ENCODE measurements at places on chromosomes 12 and 14.
A peak's percentile ranks its signal among the peaks of the same experiment; 100 is the strongest.

- DNase-seq: no peak
These were observed at the start of gene LRTM2 for GRCh38 chr12:1820191-1820895. Gene LRTM2 (plus strand): TSS chr12:1820565. CDS start chr12:1828149, 7,584 bp downstream.

DNA sequence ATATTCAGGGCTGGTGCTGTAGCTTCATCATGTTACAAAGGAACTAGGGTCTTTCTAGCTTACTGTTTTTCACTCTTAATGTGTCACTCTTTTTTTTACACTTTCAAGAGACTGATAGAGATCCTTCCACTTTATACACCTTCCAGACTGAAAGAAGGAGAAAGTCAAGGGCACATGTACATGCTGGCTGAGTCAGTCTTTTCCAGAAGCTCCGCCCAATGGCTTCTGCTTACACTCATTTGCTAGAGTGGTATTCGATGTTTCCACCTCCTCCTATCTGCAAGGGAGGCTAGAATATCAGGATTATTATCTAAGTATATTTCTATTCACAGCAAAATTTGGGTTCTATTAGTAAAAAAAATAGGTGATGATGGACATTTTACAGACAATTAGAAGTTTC is 325.8 kb upstream of the OR4E1 start:
- no peak for DNase-seq

- DNase-seq: no peak
These were observed 4.0 kb downstream of the AP1G2 start for GRCh38 chr14:23563473-23564180.

DNA sequence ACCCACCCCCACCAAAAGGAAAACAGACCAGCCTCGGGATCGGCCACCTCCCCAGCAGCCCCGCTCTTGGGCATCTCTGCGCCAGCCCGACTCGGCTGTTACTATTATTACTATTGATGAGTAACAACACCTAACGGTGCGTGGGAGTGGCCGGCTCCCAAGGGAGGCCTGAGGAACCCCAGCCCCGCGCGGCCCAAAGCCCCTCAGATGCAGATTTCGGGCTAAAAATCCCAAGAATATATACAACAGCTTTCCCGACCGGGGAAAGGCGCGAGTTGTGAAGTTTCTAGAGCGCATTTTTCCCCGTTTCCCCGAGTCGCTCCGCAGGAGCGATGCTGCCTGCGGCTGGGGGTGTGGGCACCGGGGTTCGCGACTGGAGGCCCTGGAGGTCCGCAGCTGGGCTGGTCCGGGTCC is 565 bp downstream of the NT5DC3 start:
- no peak for DNase-seq

DNA sequence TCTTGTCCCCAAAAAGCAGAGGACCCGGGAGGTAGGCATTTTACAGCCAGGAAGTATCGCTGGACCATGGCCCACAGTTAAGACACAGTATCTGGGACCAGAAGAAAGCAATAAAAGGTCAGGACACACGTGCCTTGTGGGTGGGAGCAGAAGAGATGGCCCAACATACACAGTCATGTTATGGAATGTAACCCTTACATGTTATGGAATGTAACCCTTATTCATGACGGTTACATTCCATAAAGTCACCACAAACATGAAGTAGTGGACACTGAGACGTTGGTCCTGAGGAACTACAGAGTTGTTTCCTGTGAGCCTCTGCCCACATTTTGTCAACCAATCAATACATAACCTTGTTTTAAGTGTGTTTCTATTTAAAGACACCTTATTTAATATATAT is 285.6 kb upstream of the FKBP4 start:
- DNase-seq: no peak

DNA sequence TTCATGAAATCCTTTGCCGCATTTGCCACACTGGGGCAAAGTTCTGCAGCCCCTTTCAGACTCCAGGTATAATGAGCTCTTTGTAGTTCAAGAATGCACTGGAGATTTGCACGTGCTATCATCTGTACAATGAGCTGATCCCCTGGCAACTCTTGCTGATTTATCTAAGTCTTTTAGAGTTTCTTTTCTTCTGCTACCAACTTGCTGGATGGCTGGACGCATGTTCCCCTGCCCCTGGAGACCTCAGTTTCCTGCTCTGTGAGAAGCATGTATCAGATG is 103.2 kb downstream of the CMKLR1 start:
- DNase-seq: no peak

DNA sequence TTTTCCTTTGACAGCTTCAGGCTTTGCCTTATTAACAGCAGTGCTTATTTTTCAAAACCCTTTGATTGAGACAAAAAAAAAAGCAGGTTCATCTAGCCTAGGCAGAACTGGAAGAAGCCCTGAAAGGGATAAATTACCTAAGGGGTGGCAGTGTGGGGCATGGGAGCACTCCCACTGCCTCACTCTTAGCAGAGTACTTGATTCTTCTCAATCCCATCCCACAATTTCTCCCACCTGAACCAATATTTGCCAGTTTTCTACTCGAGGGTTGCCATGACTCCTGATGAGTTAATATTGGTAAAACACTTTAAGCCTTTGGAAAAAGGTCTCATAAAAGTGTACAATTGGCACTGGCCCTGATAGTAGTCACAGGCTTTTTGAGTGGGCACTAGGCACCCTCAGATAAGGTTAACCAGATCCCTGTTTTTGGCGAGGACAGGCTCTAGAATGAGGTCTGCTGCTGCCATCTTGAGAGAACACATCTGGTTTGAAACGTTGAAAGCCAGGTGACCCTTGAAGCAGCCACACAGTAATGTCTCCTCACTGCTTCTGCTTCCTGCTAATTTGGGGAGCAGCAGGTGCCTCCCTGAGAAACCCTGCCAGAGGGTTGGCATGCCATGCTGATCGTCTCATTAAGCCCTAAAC is 320.0 kb downstream of the RAD51B start:
- DNase-seq: no peak

DNA sequence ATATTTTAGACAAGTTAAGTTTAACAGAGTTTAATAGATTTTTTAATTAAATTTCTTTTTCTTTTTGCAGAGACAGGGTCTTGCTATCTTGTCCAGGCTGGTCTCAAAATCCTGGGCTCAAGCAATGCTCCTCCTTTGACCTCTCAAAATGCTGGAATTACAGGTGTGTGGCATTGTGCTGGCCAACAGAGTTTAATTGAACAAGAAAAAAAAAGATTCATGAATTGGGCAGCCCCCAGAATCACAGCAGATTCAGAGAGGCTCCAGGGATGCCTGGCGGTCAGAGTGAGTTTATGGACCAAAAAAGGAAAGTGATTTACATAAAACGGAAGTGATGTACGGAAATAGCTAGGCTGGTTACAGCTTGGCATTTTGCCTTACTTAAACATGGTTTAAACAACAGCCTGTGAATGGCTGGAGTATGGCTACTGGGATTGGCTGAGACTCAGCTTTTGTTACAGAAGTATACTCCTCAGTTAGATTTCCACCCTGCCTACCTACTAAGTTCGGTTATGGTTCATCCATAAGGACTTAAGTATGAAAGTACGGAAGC is 14.5 kb upstream of the TESPA1 start:
- no peak for DNase-seq

DNA sequence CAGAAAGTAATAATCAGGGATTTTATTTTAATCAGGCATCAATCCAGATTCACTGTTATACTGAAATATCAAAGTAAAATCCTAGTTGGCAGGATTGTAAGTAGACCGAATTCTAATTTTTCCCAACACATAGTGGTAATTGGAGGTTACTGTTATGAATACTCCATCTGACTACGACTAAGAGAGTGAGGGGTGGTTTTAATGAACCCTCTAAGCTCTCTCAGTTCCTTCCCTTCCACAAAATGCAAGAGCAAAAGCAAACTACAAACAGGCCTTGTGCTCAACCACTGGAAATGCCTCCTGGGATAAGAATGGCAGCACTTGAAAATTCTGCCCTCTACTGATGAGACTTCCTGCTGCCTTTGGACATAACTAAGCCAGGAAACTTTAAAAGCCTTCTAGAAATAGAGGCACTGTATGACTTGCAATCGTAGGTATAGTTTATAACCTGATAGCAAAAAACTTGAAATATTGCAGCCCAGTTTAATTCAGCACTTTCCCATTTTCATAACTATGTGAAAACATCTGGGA is 184.8 kb downstream of the SLC16A7 start:
- no peak for DNase-seq

GRCh38 chr14:42994051-42994736 is 1387.5 kb downstream of the LRFN5 start:
- no peak for DNase-seq

- no peak for DNase-seq
These were observed 90.4 kb downstream of the BORCS5 start for GRCh38 chr12:12447236-12447635.

- DNase-seq: no peak
These were observed 436.2 kb upstream of the TMEM132C start for GRCh38 chr12:127830730-127831129.

DNA sequence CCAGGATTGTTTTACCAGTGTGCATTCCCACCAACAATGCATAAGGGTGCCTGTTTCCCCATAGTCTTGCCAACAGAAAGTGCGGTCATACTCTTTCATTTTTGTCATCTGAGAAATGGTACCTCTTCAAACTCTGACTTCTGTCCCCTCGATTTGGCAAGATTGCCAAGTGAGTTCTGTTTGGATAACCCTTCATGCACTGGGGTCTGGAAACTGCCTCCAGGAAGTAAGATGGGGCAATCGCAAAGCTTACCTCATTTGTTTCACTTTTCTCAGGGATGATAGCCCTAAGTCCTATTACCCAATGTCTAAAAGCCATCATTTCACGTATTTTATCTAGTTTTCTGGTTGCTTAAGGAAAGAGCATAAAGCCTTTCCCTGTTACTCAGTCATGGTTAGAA is 28.6 kb upstream of the NR1H4 start:
- DNase-seq: no peak

DNA sequence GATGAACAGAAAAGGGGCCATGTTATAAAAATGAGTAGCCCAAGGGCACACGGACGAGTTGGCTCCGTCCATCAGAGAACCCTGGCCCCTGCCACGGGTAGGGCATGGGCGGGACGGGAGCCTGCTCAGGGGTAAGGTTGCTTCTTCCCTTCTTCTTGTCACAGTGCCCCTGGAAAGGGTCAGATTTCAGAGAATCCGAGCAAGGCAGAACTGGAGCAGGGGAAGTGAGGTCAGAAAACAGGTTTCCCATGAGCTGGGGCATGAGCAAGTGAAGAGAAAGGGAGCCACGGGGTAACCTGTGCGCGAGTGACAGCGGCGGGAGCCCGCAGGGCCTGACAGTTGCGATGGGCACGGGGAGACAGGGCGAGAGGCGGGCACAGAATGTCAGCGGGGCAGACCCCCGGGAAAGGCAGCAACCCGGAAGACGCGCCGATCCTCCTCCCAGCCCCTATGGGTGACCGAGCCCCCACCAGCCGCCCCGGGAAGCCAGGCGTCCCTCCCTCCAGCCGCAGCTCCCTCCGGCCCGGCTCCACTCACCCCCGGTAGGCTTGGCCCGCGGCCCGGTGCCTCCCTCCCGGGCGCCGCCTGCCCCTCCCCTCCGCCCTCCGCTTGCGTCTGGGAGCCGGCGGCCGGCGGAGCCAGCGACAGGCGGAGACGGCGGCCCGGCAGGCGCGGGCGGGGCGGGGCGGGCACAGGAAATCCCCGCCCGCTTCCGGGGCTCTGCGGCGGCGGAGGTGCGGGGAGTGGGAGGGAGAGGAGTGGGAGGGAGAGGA is at the start of gene ZNF641:
Gene ZNF641 (minus strand): TSS at position 671 of the 773 bp plus-strand sequence. CDS start 2,829 bp downstream, outside the sequence.
- peak; percentile 87 for DNase-seq

DNA sequence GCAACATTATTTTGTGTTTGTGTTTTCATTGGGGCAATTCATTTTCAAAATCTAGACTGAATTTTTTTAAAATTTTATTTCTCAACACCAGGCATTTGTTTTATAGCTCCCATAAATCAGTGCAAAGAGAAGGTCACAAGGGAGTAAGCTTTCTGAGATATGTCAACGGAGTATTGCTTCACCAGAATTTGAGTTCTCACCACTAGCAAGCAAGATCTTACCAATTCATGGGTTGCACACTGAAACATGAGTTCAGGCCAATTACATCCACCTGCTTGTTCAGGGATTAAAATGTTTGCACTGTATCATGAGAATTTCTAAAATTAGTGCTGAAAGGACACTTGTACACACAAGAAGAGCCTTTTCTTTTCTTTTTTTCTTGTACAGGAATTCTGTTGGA is 121.9 kb downstream of the CAND1 start:
- no peak for DNase-seq

- DNase-seq: no peak
These were observed 164.8 kb downstream of the AACS start for GRCh38 chr12:125229878-125230530.

DNA sequence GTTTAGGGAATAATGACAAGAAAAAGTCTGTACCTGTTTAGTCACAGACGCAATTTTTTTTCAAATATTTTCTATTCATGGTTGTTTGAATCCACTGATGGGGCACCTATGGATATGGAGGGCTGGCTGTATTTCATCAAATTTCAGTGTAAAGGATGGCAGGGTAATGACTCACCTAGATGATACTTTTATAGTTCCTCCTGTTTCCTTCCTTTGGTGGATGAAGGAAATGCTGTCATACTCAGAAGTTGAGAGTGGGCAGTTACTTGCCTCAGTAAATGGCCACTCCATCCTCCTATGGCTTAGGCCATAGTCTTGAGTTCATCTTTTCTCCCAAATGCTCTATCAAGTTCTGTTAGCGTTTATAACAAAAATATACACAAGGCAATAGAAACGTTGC is 18.9 kb upstream of the C12orf71 start:
- DNase-seq: no peak

DNA sequence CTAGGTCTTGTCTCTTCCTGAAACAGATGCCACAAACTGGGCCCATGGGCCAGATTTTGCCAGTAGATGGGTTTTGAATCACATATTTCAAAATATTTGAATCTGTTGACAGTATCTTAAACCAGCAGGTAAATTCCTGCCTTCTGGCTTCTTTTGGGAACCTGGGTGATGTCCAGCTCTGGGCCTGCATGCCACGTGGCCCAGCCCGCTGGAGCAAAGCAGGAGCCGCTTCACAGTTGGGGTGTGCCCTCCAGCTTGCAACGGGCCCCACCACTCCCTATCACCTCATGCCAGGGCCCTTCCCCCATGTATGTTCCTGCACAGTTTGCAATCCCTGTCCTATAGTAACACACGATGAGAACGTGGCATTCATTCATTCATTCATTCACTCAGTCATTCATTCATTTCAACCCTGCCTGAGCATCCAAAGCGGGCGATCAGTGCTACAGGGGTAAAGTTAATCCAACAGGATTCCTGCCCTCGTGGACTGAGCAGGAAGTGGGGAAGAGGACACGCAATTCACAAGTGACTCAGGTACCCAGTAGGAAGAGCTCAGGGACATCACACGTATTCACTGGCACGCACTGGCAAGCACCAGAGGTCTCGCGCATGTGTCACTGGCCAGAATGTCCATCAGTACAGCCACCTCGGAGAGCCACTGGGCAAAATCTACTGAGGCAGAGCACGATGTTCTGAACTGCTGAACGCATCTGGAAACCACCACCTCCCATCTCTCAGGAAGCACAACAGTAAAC is 27.8 kb downstream of the SCARB1 start:
- no peak for DNase-seq

GRCh38 chr12:71594214-71594948 is 69.3 kb downstream of the ZFC3H1 start:
- DNase-seq: no peak

DNA sequence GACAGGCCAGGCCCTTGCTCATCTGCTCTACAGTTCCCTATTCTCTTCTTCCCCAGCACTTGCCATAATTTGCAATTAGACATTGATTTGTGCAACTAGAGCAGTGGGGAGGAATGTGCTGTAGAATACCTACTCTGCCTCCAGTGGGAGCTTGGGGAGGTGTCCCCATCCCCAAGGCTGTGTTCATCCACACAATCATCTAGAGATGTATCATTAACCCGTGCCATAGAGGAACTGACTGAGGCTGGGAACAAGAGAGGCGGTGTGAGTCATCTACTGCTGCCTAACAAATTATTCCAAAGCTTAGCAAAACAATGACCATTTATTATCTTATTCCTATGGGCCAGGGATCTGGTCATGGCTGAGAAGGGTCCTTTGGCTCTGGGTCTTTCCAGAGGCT is 5.1 kb upstream of the OTUB2 start:
- no peak for DNase-seq
